ENCODE measurements at places on chromosomes 16 and 17.

DNA sequence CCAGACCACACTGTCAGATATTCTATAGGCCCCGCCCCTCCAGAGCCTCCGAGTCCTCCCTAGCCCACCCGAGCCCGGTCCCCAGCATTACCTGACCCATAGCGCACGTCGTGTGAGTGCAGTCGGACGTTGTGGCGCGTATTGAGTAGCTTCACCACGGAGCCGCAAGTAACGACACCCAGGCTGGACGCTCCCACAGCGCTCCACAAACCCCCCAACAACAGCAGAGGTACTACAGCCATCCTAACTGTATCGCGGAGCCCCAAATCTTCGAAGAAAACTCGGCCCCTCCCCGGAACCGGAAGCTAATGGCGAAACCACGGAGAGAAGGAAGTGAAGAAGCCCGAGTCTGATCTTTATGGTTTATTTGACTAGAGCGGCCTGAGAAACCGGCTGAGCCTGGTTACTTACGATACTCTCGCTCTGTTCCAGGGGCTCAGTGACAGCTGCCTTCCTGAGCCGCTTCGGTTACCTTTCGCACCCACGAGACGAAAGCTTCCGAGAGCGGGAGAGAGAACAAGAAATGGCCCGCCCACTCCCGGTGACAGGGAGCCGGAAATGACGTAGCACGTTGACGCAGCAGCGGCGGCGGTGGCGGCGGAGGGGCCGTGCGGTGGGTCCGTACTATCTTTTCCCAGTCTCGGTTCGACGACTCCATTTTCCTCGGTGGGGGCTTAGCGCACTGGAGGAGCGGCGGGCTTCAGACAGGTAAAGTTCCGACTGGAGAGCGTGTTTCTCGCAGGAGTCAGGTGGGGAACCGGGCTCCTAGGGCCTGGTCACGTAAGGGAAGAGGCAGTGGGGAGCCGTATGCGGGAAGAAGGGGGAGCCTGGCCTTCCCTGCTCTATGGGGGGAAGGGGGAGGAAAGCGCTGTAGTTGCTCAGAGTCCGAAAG lies at the start of the genes SDF2 and SUPT6H:
Gene SDF2 (minus strand): TSS at position 272 of the 892 bp plus-strand sequence. CDS start 30 bp downstream, at position 242.
Gene SUPT6H (plus strand): TSS at position 571 of the 892 bp plus-strand sequence. CDS start 11,197 bp downstream, outside the sequence.
- DNase-seq, result peak; percentile 97

GRCh38 chr16:78729687-78730086 lies 630.2 kb downstream of the WWOX start:
- no peak for DNase-seq

GRCh38 chr17:36673068-36673467 lies 71.7 kb downstream of the MRM1 start:
- DNase-seq, result no peak

GRCh38 chr17:72120642-72121163 lies at the start of gene SOX9:
TSS of gene SOX9 (plus strand) at chr17:72121020. CDS start at chr17:72121392, 372 bp downstream.
- DNase-seq, result no peak

- DNase-seq, result no peak
Observed at GRCh38 chr17:80727409-80727755, 182.7 kb downstream of the RPTOR start.

DNA sequence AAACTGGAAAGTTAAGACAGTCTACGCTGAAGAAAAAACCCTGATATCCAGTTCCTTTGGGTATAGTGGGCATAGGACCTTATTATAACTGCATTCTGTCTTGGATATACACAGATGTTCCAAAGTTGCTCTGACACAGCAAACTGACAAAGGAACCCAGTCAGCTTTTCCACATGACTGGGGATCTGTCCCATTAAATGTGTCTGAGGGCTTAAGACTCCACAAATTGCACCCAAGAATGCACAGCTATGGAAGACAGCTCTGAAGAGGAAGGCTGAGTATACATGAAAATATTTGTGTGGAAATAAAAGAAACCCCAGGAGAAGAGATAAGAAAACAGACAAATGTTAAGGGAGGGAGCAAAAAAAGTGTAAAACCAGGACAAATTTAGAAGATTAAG lies 114.1 kb downstream of the SPAG9 start:
- DNase-seq, result no peak

- peak; percentile 67 for DNase-seq
Observed at GRCh38 chr16:15897834-15898254, 9.4 kb upstream of the CEP20 start.

DNA sequence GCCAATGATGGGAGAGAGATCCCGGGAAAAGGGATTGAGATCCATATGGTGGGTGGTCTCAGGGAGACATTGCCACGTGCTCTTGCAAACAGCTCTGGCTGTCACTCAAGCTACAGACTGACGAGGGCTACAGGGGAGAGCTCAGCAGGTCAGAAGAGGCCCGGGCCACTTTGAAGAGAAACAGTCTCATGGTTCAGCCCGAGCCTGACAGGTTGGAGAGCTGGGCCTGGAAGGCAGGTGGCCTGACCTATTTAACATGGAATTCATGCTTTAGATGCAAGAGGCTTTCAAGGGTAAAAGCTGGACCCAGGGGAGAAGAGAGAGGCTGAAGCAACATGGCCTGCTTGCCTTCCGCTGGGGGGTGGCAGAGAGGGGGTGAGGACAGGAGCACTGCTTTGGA lies 81.0 kb upstream of the BRD7 start:
- DNase-seq, result no peak

DNA sequence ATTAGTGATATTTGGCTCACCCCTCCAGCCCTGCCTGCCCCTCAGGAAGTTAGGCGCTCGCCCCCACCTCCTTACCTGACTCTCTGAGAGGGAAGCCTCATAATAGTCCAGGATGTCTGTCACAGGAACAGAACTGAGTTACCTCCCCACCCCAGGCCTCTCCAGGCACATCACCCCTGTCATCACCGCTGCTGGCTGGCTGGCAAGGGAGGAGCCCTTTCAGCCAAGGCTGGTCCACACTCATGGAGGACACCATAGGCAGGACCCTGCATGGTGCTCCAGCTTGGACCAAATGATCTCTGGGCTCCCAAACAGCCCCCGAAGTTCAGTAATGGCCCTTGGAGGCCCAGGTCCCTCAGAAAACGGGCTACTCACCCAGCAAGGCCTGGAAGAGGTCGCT lies 1.5 kb downstream of the DLG4 start:
- no peak for DNase-seq

GRCh38 chr16:73122604-73123391 lies 74.9 kb upstream of the ZFHX3 start:
- DNase-seq, result no peak

DNA sequence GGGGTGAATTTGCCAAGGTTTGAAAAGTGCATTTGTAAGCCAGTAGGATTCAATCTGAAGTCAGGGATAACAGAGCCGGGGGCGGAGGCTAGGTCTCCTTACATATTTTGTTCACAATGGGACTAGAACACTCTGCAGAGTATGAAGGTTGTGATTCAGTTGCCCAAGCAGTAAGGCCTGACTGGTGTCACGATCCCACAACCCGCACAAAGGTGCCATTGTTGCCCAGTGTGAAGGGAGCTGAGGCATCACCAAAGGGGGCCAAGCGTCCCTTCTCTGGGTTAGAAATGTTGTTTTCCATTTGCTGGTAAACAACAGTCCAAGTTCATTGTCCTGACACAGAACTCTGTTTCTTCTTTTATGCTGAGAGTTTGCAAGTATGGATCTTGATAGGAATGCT lies 471.8 kb downstream of the MAF start:
- DNase-seq, result no peak

DNA sequence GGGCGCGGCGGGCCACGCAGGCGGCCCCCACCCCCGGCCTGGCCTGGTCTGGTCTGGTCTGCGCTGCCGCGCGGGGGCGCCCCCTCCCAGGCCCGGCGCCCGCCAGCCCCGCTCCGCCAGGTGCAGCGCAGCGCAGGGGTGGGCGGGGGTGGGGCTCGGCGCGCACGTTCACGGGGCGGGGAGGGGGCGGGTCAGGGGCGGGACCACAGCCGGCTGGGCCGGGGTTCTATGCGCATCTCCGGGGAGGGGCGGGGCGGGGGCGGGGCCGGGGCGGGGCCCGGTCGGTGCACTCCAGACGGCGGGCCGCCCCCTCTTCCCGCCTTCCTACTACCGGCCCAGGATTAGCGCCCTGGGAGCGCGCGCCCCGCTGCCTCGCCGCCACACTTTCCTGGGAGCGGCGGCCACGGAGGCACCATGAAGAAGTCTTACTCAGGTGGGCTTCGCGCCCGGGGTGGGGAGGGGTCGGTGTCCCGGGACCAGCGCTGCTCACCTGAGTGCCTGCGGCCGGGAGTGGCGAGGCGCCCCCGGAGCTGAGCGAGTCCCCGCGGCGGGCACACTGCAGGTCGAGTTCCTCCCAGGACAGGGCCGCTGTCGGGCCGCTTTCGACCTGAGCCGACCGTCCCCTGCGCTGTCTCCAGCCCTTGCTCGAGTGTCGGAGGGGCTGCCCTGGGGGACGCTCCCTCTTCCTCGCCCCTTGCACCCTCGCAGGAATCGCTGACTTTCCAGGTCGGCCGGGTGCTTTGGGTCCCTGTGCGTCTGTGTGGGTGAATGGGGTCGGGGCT lies 140.5 kb downstream of the SEC14L1 start:
- DNase-seq, result peak; percentile 67

- DNase-seq, result peak; percentile 85
Observed at GRCh38 chr17:50482516-50482915, 3.9 kb downstream of the RSAD1 start.

- no peak for DNase-seq
Observed at GRCh38 chr16:78509965-78510364, 410.5 kb downstream of the WWOX start.

GRCh38 chr17:30905742-30906100 lies 317 bp downstream of the TEFM start:
- DNase-seq, result peak; percentile 31

DNA sequence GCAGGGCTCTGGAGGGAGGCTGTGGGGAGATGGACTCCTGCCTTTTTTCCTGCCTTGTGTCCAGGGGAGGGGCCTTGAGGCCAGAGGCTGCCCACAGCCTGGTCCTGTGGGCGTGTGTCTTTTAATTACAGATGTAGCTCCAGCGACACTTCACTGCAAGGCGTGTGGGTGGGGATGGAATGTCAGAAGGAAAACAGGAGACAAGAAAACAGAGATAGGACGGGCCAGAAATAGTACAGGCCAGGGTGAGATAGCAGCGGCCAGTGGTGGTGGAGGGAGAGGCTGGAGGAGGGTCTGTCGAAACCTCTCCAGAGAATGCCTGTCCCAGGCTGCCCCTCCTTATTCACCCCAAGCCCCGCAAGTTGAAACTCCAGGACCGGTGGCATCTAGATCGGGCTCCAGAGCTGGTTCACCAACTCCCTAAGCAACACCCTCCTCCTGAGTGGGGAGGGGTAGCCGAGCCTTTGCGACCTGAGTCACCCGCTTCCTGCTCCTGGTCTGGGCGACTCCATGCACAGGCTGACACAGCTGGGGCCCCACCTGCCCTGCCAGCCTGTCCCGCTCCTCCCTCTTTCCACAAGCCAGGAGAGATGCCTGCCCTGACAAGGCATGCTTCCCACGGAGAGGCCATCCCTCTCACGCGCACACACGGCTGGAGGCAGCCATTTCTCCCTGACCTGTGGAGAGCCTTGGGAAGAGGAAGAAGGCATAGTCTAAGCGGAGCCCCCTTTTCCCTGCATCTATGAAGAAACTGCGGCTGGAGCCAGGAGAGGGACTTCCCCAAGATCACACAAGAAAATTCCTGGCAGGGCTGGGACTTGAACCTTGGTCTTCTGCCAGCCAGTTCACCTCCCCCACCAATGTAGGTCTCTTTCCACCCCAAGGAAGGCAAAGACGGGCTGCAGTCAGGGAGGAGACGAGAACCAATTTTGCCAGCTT lies 6.6 kb upstream of the JUP start:
- no peak for DNase-seq

DNA sequence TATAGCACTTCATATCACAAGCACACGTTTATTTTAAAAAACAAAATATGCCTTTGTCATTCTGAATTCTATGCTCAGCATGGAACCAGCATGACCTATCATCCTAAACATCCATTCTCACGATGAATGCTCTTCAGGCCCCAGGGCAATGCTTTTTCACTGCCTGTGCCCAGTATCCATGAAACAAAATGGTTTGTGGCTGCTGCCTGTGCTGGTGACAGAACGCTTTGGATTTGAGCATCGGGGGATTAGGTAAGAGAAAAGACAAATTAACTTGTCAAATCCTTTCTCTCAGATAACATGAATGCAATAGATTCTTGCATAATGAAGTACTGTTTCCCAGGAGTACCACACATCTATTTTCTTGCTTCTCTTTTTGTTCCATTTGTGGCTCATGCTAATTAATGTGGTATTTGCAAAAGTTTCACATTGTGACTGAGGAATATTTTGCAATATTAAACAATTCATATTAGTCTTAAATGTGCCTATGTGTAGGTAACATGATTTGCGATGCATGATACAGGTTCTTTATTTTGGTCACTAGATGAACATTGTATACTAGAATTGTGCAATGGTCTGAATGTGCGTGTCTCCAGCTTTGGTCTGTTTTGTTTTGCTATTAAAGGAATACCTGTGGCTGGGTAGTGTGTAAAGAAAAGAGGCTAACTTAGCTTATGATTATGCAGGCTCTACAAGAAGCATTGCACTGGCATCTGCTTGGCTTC lies 25.8 kb upstream of the SRSF1 start:
- DNase-seq, result no peak

GRCh38 chr17:8542599-8543502 lies 87.7 kb downstream of the MYH10 start:
- DNase-seq, result no peak

DNA sequence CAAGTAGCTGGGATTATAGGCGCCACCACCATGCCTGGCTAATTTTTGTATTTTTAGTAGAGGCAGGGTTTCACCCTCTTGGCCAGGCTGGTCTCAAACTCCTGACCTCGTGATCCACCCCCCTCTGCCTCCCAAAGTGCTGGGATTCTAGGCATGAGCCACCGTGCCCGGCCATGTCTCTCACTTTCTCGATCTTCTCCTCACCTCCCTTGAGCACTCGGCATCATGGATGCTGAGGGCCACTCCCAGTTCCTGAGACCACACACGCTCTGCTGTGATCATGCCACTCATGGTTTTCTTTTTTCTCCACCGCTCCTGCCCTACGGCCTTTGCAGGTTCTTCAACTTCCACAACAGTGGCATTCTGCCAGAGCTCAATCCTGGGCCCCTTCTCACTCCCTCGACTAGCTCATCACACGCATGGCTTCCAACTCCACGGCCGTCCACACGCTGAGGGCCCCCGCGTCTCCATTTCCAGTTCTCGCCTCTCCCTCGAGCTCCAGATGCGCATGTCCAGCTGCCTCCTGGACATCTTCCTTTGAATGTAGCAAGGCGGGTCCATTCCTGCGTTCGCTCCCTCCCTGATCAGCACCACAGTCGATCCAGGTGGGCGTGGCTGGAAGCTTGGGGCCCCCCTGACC lies 5.5 kb upstream of the NCBP3 start:
- DNase-seq, result no peak
